ENCODE measurements at places on chromosomes 12 and 14.

- DNase-seq: no peak
These were observed 134.1 kb downstream of the PPM1H start for GRCh38 chr12:62800707-62801400.

DNA sequence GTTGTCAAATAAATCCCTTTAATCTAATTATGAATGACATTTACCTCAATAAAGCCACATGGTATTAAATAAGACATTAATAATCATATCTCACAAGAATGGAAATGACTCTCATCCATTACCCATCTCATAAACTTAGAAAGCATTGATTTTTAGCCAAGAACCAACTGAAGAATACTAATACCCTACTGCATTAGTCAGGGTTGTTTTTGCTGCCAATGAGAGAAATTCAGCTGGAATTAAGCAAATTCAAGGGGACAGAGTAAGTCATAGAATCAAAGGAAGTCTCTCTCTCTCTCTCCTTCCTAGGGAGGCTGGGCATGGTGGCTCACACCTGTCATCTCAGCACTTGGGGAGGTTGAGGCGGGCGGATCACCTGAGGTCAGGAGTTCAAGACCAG, 41.6 kb downstream of the NDUFA12 start:
- DNase-seq: no peak

DNA sequence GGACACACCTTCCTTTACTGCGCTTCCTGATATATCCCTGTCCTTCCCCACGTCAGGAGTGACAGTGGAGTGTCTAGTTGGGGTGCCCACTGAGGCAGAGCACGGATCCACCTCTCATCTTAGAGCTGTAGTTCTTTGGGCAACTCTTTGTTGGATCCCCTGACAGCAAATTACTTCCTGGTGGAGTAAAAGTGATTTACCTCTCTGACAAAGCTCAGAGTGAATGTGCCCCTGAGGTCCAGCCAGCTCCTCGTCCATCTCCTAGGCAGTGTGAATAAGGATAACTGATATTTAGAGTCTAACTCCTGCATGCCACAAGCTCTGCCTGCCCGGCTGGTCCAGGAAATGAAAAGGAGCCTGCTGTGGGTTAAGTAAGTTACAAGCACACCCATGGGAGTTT, 16.0 kb downstream of the AHSA1 start:
- no peak for DNase-seq

DNA sequence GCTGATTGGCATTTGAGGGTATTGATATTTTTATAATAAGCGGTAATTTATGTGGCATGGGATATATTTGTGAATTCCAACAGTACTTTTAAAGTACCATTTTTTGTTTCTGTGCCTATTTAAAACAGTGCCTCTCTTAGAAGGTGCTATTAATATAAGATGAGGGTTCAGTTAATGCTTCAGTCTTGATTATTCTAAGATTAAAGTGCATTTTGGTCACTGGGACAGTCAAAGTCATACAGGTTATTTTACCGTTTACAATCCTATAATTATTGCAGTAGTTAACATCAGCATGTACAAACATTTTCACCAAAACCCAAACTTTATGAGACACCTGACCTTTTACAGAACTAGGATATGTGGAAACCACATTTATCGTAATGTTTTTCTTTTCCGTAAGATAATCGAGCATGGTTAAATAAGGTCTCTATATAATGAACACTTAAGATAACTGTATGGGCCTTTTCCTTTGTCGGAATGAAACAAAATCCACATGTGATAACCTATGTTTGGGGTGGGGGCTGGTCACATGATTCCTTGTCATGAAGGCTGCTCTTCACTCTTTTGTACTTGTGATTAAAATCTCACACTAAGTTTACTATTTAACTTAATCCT, 37.7 kb upstream of the DNM1L start:
- DNase-seq: no peak

GRCh38 chr12:30746190-30746589, 8.6 kb downstream of the CAPRIN2 start:
- no peak for DNase-seq

GRCh38 chr14:70635971-70636595, 5.6 kb upstream of the TTC9 start:
- DNase-seq: no peak

GRCh38 chr12:8784290-8784888, 38.0 kb upstream of the A2ML1 start:
- DNase-seq: no peak

GRCh38 chr12:112370199-112370598, 12.0 kb downstream of the HECTD4 start:
- DNase-seq: no peak
